ENCODE measurements at places on chromosomes 6 and 20.

GRCh38 chr6:28351087-28351486, 1.3 kb downstream of the ZKSCAN3 start:
- no peak for DNase-seq

DNA sequence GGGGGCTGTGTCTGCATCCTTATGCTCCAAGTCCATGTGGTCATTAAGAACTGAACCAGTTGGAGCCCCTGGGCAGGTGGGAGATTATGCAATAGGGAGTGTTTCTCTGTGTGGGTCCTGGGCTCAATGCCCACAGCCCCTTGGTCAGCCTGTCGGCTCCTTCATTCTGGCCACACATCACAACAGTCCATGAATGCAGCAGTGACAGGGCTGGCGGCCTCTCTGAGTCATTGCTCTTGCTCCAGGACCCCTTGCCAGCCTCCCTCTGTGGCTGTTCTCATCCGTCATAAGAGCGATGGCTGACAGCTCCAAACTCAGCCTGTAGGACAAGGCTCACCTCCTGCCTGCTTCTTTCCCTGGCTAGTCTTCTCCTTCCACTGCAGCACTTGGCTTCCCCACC, 609.5 kb upstream of the CDH4 start:
- no peak for DNase-seq

DNA sequence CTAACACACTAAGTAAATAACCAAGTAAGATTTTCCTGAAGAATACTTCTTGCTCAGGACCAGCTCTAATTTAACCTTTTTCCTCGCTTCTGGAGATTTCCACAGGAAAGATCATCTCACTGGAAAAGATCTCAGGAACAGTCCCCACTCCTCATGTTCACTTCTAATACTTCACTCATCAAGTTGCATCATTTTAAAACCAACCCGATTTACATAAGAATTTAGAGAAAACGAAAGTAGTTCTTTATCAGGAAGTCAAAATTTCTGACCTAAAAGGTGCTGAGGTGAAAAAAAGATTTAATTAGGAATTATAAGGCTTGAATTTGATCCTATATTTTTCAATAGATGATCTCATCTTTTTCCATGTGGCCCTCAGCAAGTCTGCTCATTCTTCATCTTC, 46.6 kb upstream of the PKHD1 start:
- DNase-seq = no peak

DNA sequence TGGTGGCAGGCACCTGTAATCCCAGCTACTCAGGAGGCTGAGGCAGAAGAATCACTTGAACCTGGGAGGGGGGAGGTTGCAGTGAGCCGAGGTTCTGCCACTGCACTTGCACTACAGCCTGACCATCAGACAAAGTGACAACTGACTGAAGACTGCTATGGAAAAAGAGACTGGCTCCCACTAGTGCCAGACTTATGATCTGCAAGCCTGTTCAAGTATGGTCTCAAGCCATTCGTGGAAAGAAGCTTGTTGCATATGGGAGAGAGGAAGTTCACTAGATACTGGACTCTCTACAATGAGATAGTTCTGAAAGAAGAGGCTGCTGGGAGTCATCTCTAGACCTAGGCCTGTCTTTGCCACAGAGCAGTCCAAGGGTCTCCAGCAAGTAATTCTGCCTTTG, 26.7 kb downstream of the MDN1 start:
- no peak for DNase-seq

DNA sequence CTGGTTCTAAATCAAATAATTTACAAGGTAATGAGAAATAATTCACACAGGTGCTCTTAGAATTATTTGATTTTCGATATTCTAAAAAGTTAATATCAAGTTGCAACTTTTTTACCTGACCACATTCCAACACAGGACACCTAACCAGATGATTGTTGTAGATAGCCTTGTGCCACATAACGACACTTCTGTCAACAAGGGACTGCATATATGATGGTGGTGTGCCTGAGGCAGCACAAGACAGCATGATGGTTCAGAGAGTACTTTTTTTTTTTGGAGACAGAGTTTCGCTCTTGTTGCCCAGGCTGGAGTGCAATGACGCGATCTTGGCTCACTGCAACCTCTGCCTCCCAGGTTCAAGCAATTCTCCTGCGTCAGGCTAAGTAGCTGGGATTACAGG, 66.2 kb upstream of the TMEM30A start:
- DNase-seq = no peak

All from urinary bladder (tissue), 4 donors.